ENCODE measurements at places on chromosomes 7 and 10.

DNA sequence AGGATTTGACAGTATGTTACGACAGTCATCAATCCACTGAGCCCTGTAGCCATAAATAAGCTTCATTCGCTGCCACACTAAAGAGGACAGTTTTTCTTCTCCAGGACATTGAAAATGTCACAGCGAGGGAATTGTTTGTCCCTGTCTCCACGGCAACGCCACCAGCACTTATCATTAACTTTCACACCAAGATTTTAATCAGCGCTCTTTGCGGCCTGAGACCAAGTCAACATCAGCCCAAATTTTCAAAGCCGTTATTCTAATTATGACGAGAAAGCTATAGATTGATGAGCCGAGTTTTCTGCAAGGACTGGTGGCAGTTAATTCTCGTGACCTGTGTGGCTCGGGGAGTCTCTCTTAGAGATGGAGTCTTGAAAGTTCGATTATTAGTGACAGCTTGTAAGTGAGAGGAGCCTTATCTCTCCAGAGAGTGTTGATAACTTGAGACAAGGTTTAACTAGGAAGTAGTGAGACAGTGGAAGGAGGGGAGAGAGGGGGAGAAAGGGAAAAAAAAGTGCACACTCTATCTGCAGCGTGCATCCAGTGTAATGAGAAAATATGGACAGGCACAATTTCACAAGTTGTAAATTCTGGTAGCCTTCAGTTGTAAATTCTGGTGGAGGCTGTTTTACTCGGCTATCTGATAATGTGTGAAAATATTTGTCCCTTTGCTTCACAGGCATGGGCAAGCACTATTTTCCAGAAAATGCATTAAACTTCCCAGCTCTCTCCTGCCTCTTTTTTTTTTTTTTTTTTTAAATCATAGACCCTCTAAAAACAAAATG, 473.3 kb downstream of the LRMDA start:
- no peak for DNase-seq

- DNase-seq = no peak
Observed at GRCh38 chr10:120557311-120557710, 100.3 kb downstream of the PLPP4 start.

- DNase-seq = no peak
Observed at GRCh38 chr7:96034940-96035727, 262.8 kb downstream of the DYNC1I1 start.

- no peak for DNase-seq
Observed at GRCh38 chr7:113825832-113826231, 93.0 kb downstream of the PPP1R3A start.

DNA sequence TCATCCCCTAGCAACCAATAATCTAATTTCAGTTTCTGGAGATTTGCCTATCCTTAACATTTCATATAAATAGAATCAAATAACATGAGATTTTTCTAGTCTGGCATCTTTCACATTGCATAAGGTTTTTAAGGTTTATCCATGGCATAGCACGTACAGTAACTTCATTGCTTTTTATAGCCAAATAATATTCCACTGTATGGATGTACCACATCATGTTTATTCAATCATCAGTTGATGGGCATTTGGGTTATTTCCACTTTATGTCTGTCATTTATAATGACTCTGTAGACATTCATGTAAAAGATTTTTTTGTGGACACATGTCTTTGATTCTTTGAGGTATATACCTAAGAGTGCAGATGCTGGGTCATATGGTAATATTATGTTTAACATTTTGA, 1052.6 kb downstream of the DNAJB9 start:
- no peak for DNase-seq

DNA sequence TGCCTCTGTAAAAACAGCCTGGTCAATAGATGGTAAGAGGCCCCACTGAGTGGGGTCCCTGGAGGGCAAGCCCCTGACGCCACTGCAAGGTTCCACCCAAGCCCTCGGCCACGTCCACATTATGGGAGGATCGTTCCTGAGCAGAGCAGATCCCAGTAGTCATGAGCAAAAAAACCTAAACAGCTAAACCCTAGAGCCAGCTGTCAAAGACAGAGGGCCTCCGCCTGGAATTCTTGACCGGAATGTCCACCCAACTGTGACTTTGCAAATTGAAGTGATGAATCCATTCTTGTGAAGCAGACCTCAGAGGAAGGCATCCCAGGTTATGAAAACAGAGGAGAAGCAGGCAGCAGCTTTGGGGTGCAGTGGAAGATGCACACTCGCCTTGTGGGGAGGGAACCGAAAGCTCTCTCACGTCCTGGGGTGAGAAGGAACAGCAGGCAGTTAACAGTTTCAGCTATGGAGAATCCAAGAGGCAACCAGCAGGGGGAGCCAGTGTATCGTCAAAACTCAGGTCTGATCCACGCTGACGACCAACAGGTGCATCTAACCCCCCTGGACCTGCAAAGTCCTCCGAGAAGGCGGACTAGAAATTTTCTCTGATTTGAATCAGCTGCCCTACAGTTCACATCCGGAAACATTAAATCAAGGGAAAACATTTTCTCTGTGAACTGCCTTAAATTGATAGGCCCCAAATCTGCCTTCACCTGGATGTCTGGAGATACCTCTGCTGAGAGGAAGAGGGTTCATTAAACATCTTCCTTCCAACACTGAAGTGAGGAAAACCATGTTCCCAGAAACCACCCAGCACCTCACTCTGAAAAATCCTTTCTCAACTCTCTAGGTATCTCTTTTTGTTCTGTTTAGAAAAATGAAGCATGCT, 139.1 kb upstream of the PFKP start:
- DNase-seq = peak; percentile 23

- peak; percentile 42 for DNase-seq
Observed at GRCh38 chr7:2354939-2355704, 495 bp downstream of the EIF3B start.

DNA sequence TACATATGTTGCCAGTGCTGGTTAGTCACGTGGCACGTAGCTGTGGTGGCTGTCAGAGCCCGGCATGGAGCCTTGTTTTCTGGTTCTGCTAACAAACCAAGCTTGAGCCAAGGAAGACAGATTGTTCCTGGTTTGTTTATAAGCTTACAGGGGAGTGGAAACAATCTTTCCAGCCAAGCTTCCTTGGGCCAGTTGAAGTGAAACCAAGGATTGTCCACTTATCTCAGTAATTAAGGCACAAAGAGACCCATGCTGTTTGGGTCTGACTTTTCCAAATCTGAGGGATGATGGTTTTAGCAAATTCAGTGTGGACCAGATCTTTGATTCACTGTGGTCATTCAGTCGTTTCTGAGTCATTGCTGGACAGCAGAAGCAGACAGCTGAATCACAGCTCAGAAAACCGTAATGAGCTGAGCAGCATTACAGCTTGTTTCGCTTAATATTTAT, 297.3 kb upstream of the COBL start:
- DNase-seq = no peak

- peak; percentile 37 for DNase-seq
Observed at GRCh38 chr7:87599336-87599735, 1.3 kb downstream of the ABCB1 start.

GRCh38 chr10:126705951-126706565, 35.6 kb upstream of the C10orf90 start:
- no peak for DNase-seq

DNA sequence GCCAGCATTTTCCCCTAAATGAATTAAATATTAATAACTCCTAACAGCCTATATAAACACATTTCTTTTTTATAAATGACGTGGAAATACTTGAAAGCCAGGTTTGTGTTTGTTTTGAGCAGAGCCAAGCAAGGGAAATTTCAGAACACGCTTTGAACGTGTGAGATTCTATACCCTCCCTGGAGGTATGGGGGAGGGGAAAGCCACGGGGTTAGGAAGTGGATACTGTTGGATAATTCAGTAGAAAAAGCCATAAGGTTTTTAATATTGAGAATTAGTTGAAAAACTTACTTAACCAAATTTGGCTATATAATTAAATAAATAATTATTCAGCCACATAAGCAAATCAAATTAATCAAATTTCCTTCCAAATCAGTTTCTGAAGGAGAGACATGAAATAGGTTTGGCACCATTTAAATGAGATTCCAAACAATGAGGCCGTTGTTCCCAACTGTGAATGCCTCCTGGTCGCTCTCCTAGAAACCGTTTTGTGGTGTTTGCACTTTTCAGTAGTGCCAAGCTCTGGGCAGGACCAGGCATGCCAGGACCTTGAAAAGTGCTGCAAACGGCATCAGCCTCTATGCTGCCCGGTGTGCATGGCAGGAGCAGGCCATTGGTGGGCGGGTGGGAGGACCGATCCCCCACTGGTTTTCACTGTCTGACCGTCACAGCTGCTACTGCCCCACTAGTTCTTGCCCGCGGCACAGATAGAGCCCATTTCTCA, 88.1 kb downstream of the SEPTIN14 start:
- DNase-seq = no peak

- peak; percentile 56 for DNase-seq
Observed at GRCh38 chr7:92835261-92835850, 1.0 kb downstream of the CDK6 start.

DNA sequence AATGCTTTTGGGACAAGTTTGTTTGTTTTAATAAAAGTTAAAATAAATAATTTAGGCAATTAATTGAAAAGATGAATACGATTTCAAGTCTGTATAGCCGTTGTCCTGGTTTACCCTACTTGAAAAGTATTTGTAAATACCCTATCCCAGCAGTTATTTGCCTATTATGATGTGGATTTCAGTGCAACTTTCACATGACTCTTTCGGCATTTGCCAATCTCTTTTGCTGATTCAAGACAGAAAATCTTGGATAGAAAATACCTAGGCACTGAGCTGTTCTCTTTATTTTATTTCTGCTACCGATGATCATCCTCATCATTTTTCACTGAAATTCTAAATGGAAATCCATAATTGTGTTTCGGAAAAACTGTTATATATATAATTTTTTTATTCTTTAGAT, 125.9 kb upstream of the FZD8 start:
- DNase-seq = no peak

DNA sequence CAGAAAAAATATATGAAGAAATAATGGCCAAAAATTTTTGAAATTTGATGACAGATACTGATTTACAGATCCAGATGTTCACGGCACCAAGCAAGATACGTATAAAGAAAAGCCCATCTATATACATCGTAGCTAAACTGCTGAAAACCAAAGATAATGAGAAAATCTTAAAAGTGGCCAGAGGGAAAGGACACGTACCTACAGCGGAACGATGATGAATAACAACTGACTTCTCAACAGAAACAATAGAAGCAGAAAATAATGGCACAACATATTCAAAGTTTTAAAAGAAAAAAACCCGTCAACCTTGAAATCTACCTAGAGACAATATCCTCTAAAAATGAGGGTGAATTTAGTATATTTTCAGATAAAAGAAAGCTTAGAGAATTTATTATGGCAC, 31.9 kb downstream of the IL2RA start:
- DNase-seq = no peak

GRCh38 chr10:132571650-132572544, 34.3 kb downstream of the INPP5A start:
- DNase-seq = peak; percentile 57

DNA sequence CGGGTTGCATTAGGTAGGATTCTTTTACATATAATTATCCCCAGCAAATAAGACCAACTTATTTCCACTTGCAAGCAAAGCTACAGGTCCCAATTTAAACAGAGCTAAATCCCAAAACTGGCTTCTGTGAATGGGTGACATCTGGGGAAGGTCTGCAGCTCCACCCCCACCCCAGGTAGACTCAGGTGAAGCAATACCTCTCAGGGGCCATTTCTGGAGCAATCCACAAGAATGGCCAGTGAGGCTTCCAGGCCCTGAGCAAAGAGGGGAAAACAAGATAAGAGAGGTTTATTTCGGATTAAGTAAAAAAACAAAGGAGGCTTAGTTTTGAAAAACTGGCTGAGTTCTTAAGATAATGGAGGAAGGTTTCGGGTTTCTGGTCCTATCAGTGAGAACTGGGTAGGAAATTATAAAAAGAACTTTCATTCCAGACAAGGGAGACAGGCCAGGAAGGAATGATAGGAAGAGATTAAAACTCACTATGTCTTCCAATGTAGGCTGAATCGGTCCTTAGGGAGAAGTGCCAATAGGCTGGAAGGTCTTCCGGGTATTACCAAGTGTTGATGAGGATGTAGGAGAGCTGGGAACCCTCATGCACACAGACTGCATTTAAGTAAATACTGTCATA, 25.4 kb downstream of the SH3PXD2A start:
- no peak for DNase-seq

DNA sequence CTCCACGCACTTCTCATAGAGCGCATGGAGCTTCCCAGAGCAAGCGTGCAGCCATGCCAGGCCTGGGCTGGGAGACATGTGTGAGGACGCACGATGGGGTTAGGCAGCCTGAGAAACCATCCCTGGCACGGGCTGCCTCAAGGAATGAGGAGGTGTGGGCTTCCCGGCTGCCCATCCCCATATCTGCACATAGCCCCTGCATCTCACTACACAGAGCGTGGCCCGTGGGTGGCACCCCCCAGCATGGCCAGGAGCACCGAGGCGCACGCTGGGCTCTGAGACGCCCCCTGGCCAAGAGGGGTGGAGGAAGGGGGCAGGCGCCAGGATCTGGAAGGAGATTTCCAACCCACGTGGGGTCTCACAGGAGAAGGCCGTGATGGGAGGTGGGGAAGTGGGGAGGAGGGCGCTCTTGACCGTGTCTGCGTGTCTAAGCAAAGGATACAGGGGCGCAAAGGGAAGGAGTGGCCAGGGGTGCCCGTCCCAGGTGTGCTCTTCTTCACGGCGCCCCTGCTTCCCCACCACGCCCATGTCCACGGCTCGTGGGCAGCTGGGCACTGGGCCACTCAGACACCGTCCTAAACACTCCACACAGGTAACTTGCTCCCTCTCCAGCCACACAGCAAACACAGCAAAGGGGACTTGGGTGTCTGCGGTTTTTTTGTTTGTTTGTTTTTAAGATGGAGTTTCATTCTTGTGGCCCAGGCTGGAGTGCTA, 340.5 kb downstream of the PTPRN2 start:
- no peak for DNase-seq

DNA sequence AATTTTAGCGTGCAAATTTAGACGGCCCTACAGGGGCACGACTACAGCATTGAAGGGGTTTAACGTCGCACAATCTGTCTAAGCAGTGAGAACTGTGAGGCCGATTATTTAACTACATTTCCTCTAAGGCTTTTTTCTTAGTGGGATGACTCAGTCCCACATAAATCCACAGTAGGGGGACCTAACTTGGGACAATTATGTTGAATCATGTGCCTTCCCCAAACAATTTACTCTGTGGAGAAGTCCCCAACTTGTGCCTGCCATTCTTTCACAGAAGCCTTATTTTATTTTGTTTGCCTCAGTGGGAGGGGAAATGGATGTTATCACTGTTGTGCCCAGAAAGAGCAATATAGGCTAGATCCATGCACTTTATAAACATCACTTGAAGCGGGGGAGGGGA, 80.3 kb upstream of the CDCA7L start:
- no peak for DNase-seq

DNA sequence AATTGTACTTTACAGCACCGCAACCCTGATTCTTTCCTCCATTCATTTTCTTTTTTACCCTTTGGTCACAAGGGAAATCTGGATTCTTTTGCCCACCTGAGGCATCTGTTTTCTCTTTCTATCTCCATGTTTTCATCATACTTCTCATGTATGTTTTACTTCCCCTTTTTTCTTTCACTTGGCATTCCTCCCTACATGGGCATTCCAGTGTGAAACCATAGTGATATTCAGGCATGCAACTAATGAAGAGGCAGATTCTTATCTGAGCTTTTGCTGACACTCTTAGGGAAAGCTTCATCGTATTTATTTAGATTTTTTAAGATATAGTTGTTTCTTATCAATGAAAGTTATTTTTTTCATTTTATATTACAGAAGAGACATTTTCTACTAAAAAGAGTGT, 405.2 kb upstream of the TEX47 start:
- DNase-seq = no peak
